Renal pelvis (tissue), 12 donors: ENCODE measurements at places on chromosomes 1 and 21.

GRCh38 chr1:209527993-209528717 lies 55.4 kb upstream of the CAMK1G start:
- peak; percentile 43 for DNase-seq

GRCh38 chr1:93607814-93608186 lies 73.8 kb downstream of the BCAR3 start:
- no peak for DNase-seq

DNA sequence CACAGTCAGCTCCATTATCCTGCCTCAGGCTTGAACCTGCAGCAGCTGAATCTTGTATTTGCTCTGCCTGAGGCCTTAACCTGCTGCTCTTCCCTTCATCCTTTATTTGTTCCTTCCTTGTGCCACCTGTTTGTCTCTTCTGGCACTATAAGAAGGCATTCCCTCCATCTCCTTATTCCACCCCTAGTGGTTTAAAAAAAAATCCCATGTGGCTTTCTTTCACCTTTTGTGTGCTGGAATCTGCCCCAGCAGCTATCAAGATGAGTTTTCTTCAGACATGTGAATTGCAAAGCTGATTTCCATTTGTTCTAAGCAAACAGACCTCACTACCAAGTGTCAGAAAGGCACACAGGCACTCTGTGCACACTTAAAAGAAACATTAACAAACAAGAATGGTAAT lies 294.6 kb downstream of the TTLL7 start:
- DNase-seq = no peak

DNA sequence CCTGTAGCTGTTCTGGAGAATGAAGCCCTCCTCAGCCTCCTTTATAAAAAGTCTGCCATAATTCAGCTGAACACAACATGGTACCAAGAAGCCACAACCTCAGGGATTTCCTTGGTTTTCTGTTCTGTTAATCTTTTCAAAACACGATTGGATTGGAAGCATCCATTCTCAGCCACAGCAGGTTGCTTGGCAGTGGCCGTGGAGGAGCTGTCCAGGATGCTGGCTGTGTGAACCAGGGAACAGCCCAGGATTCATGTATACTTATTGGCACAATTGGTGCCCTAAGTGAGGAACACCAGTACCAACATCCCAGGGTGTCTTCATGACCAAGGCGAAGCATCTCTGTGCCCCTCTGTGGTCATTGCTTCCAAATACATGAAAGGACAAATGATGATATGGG lies 393.5 kb downstream of the CAMTA1 start:
- no peak for DNase-seq

DNA sequence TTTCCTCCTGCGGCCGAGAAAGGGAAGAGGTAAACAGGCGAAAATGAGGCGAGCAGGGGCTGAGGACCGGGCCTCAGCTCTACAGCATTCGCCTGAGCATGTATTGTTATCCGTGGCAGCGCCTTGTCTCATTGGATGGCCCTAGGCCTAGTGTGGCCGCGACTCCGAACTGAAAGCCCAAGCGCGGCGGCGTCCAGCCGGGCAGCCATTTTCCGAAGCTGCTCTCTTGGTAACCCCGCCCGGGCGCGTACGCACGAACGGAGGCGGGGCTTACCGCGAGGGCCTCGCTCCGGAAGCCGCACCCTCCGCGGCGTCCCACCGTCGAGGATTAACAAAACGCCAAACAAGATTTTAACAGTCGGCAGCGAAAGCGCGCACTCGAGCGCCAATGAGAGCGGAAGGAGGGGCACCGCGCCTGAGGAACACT lies 797 bp upstream of the USP1 start:
- no peak for DNase-seq

- DNase-seq = no peak
Observed at GRCh38 chr21:34625030-34625593, 10.2 kb upstream of the RCAN1 start.

GRCh38 chr1:43529206-43529731 lies 1.4 kb upstream of the PTPRF start:
- peak; percentile 83 for DNase-seq

- no peak for DNase-seq
Observed at GRCh38 chr1:178500091-178500770, 3.5 kb upstream of the CLEC20A start.

DNA sequence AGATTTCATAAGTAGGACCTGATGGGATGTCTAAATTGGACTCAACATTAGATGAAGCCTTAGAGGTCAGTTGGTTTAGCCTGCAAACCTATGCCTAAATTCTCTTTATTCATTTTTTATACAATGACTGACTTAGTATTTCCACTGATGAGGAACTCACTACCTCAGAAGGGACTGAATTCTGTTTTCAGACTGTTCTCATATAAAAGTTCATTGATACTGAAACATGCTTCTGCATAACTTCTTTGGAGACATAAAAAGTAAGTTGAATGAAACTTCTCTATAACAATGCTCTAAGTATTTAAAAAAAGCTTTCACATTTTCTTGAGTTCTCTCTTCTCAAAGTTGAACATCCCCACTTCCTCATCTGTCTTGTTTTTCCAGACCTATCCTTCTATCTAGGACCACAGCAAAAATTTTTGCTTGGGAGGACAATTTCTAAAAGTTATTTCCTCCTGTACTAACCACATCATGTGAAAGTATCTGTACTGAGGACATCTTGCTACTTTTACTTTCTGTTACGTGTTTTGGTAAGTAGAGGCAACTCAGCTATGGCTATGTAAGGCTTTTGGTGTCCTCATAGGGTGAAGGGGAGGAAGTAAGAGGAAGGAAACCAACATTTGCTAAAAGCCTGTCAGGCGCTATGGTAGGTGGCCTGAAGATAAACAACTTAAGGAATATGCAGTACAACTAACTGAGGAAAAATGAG lies 64.1 kb downstream of the USP24 start:
- DNase-seq = no peak

GRCh38 chr1:246000638-246001015 lies 506.5 kb downstream of the SMYD3 start:
- DNase-seq = no peak

GRCh38 chr1:15722411-15722810 lies 13.6 kb upstream of the SLC25A34 start:
- no peak for DNase-seq

GRCh38 chr1:153790313-153790965 lies 15.2 kb downstream of the SLC27A3 start:
- DNase-seq = peak; percentile 89

- no peak for DNase-seq
Observed at GRCh38 chr1:109269981-109270622, 12.8 kb downstream of the PSRC1 start.

DNA sequence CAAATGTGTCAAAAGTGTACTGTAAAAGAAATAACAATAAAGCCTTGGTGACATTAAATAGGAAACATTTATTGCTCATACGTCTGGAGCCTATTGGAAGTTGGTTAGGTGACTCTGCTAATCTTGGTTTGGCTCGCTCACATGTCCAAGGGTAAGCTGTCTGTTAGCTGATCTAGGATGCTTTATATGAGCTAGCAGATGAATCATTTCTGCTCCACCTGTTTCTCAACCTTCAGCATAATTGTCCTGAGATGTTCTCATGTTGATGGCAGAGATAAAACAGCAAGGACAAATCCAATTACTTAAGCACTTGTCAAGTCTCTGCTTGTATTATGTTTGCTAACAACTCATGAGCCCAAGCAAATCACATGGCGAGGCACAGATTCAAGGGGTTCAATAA lies 56.0 kb upstream of the CD53 start:
- DNase-seq = no peak

GRCh38 chr21:18588001-18588662 lies 184.5 kb upstream of the TMPRSS15 start:
- no peak for DNase-seq

- no peak for DNase-seq
Observed at GRCh38 chr1:31507676-31508530, 68.4 kb upstream of the TINAGL1 start.
